ENCODE measurements at places on chromosomes 11 and 22.

DNA sequence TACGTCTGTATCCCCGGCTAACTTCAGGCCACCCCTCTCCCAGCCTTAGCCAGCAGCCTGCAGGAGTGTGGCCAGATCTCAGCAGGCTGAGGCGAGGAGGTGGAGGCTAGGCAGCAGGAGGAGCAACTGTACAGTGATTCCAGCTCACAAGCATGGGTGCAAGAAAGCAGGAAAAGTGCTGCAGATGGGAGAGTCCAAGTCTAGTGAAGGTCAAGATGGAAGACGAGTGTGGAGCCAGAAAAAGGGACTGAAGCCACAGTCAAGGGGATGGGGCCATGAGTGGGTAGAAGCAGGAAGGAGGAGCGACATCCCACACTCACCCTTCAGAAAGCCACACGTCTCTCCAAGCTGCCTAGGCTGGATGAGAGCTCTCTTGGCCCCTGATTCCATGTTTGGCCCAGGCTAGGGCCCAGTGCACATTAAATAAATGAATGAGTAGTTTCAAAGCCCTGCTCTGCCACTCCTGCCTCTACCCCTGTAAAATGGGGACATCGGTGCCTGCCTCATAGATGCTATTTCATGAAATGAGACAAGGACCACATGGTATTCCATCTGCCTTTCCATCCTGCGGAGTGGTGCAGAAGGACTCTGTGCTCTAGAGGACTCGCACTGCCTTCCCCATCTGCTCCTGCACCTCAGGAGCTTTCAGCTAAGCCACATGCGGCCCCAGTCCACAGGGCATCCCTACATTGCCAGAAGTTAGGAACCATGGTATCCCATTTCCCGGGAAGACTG lies 2.9 kb downstream of the YDJC start:
- no peak for DNase-seq

GRCh38 chr11:18798799-18799469 lies 7.3 kb upstream of the PTPN5 start:
- DNase-seq: no peak

DNA sequence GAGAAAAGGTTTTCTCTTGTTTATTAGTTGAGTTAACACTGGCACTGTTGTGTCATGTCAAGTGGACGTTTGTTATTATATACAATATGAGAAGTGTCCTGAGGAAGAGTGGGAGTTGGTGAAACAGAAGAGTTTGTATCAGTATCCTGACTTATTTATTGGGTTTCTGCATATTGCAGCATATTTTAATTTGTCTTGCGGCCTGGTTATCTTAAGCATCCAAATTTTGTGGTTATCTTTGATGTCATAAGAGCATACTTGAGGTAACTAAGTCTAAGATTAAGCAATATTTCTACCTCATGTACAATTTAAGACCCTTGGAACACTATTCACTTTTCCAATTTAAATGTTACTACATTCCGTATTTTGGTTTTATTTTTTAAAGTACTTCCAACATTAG lies 103.5 kb downstream of the DDX10 start:
- DNase-seq: no peak

DNA sequence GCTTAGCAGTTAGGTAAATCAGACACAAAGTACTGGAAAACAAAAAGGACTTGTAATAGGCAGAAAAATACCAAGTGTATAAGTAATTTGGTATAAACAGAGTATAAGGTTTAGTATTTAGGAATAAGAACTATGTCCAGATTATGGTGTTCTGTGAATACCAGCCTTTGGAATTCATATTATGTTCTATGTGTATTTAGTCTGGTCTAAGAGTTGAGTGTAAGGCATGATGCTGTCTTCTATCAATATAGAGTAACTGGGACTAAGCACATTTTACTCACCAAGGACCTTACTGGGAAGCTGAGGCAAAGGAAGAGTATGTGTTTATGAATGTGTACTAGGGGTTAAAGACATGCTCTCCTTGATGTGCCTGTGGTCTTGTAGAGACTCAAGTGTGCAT lies 9.5 kb downstream of the SDHD start:
- no peak for DNase-seq

DNA sequence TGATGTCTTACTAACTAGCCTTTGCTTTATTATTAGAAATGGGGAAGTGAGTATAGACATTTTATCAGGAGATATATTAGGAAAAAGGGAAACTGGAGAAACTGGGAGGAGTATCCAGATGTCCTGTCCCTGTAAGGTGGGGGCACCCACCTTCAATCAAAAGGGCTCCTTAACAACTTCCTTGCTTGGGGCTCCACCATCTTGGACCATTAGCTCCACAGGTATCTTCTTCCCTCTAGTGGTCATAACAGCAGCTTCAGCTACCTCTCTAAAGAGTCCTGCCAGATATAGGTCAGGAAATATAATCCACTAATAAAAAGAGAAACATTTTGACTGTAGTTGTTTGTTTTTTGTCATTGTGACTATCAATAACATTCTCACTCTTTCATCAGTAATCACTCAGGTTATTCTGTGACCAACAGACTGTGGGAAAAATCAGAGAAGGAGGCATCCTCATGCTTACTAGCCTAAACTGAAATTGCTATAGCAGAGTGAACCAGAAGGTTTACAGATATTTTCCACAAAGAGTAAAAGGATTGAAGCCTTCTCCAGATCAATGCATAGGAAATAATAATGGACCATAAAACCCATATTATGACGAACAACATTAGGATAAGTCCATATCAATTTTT lies 10.4 kb downstream of the OR51B4 start:
- DNase-seq: no peak

DNA sequence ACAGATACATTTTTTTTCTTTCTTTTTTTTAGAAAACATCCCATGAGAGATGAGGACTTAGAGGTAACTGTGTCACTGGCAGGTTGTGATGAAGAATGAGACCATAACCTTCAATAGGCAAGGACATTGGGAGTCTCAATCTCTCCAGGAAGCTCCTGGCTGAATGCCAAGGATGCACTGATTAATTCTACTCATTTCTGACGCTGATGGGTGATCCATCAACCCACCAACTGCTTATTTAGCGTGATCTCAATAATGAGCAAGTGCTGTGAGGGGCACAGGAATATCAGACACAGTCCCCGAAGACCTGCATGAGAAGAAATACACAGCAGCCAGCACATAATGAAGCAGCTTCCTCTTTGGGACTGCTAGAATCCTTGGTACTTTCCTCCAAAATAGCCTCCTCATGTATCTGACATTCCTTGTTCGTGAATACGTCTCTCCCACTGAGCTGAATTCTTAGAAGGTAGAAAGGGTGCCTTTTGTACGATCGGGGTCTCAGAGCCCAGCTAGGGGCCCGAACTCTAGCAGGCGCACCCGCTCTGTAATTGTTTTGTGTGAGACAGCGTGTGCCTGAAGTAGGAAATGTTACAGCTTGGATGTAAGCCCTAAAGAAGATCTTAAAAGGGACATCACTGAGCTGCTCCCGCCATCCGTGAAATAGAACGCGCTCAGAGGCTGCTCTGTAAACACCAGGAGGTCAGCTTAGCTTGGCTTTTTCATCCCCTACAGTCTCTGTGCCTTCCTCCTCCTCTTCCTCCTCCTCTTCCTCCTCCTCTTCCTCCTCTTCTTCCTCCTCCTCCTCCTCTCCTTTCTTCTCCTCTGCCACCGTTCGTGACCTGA lies 7.2 kb downstream of the CLMP start:
- no peak for DNase-seq

DNA sequence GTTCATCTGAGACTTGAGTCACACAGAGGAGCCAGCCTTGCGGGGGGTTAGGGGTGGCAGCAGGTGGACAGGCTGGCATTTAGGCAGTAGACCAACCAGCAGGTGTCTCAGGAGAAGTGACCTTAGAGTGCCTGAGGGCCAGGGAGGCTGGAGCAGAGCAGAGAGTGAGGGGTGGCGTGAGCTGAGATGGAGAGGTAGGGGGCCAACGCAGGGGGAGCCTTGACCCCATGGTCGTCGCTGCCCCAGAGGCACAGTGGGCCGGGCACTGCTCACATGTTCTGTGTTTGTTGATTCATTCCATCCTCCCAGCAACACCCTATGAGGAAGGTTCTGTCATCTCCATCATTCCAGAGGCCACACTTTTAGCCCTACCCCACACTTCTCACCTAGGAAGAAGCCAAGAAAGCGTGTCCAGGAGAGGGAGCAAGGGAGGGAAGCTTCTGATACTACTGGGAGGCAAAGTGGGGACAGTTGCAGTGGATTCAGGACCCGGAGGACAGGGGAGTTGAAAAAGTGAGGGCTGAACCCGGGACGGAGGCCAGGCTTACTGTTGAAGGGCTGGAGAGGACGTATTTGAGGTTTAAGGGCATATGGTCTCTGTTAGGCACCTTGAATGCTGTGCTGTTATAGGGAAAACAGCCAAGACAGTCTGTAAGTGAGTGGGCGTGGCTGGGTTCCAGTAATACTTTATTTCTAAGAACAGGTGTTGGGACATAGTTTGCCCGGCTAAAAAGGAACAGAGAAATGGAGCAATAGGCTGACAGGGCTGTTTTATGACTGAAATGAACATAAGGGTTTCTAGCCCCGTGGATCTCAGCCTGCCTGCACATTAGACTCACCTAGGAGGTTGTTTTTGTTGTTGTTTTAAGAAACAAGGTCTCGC lies 7.3 kb downstream of the SART1 start:
- DNase-seq: no peak

- DNase-seq: no peak
Observed at GRCh38 chr11:1338201-1339065, 29.0 kb upstream of the TOLLIP start.

DNA sequence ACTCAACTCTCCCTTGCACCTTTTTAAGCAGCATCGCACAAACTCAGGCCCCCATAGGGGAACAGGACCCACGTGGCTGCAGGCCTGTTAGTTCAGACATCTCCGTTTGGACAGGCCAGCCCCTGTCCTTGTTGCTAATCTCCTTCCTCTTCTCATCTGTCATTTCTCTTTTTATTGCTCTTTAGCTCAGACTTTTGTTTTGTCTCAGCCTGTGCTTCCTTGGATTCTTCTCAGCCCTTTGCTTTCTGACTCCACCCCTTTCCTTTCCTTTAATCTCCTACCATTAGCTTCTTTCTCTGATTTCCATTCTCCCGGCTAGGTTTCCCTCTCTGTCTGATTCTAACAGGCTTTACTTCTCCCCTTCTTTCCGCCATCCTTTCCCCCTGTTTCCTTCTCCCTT lies 68.7 kb downstream of the SCN3B start:
- no peak for DNase-seq

DNA sequence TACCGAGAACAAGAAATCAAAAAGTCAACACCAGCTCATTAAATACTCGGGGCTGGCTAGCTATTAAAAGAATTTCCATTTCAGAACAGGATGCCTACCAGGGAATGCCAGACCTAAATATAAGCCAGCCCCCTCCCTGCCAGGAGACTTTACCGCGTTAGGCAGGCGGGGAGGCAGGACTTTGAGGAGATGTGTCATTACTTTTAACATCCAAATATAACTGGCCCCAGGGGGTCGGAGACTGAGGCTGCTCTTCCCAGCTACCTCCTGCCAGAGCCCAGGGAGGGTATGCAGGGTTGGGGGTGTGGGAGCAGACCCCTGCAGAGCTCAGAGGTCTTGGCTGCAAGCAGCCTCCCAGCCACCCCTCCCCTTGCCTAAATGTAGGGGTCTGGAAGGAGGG lies 183.5 kb downstream of the DSCAML1 start:
- no peak for DNase-seq

DNA sequence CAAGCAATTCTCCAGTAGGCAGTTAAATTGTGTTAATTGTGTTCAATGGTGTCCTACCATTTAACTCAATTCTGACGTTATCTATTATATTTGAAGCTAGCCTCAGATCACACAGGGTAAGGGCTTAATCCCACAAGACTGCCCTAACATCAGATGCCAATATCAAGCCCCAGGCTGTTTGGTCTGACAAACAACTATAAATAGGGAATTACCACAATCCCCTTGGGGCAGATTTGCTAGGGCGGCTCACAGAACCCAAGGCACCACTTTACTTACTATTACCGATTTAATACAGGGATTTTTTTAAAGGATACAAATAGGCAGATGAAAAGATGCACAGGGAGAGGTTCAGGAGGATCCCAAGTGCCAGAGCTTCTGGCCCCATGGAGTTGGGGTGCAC lies 678.4 kb downstream of the OPCML start:
- no peak for DNase-seq

GRCh38 chr22:20226760-20227350 lies 41.3 kb downstream of the RTN4R start:
- DNase-seq: no peak

- no peak for DNase-seq
Observed at GRCh38 chr11:32168924-32169323, 78.0 kb downstream of the RCN1 start.

- DNase-seq: no peak
Observed at GRCh38 chr11:27201454-27202302, 161.1 kb downstream of the BBOX1 start.

- no peak for DNase-seq
Observed at GRCh38 chr22:42397332-42398249, 34.6 kb downstream of the NFAM1 start.

DNA sequence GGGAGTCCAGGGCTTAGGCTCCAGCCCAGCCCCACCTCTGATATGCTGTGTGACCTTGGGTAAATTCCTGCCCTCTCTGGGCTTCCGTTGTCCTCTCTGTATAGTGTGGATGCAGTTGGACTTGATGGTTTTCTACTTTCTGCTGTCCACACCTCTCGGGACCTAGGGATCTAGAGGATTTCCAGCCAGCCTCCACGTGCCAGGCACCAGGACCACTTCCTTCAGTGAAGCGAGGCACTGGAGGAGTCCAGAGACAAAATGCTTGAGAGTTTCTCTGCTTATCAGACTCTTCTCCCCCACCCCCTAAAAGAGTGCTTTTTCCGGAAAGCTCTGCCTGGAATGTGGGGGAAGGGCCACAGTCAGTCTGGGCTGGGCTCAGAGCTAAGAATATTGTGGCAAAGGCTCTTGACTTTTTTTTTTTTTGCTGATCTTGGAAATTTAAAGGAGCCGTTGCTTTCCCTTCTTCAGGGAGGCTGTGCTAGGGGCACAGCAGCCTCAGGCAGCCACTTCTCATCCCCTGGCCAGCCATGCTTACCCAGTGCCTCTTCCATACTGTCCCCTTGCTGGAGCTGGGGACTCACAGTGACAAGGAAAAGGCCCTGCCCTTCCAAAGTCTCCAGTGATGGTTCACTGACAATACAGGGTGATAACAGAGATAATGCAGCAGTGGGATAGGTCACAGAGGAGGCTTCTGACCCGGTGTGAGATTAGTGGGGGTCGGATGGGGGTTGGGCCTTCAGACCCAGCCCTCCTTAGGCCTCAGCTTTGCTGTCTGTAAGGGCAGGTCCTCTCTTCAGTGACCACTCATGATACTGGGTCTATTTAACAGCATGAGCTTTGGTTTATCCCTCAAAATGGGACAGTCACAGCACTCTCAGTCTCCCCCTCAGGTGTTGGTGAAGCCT lies 2.9 kb upstream of the SERPINH1 start:
- no peak for DNase-seq
